ENCODE measurements at places on chromosomes 12 and 14.

GRCh38 chr12:79961411-79961810, 26.5 kb upstream of the PPP1R12A start:
- H3K4me1 ChIP-seq, result peaks cover 2% of the 10 kb centered on the region
- DNase-seq, result no peak
- no peak overlapping the region for H3K27ac ChIP-seq
- H3K27me3 ChIP-seq, result no peaks in the 10 kb centered on the region

GRCh38 chr14:99476864-99477263, 3.8 kb downstream of the SETD3 start:
- H3K4me1 ChIP-seq, result no peaks in the 10 kb centered on the region
- no peaks in the 10 kb centered on the region for H3K27me3 ChIP-seq
- H3K4me3 ChIP-seq, result no peak overlapping the region
- no peak overlapping the region for H3K27ac ChIP-seq

DNA sequence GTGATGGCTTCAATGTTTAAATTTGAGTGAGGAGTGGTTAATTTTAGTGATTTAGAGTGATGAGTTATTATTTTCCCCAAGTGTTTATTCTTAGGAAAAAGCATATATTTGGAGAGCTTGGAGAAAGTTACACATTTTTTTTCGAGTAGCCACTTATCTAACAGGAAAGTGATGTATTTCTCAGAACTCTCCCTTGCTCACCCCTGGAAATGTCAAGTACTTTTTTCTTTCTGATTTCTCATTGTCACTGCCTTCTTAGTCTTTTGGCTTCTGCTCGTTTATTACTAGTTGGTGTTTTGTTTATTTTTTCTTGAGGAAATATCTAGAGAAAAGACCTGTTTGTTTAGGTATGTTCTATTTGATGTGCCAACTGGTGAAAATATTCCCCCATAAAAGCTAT, 58.8 kb downstream of the AEBP2 start:
- H3K4me1 ChIP-seq, result no peaks in the 10 kb centered on the region
- no peaks in the 10 kb centered on the region for H3K27me3 ChIP-seq
- DNase-seq, result no peak

DNA sequence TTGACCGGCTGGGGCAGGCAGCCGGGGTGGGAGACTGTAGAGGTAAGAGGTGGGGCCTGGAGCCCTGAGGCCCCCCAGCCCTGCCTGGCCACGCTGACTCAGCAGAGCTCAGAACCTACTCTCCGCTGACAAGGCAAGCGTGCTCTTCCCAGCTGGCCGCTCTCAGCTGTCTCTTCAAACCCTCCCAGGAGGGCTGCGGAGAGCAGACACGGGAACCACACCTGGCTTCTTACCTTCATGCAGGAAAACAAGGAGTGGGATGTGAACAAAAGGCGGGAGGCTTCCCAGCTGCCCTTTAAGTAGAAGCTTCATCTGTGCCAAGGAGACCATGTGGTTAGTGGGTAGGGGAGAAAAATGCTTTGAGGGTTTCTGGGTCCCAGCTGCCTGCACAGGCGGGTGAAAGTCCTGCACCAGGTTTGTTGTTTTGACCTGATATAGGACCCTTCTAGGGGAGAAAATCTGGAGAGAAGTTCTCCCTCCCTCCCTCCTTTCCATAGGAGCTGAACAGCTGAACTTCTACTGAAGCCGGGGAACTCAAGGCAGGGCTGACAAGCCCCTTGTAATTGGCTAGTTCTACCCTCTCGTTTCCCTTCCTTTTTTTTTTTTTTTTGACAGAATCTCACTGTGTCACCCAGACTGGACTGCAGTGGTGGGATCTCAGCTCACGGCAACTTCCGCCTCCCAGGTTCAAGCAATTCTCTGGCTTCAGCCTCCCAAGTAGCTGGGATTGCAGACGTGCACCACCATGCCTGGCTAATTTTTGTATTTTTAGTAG, 12.8 kb upstream of the TESC start:
- no peak overlapping the region for H3K4me3 ChIP-seq
- no peaks in the 10 kb centered on the region for H3K27me3 ChIP-seq
- no peak overlapping the region for H3K27ac ChIP-seq
- no peaks in the 10 kb centered on the region for H3K4me1 ChIP-seq
- no peak for DNase-seq
- no peaks in the 10 kb centered on the region for H3K36me3 ChIP-seq

- H3K4me1 ChIP-seq, result peaks cover 7% of the 10 kb centered on the region
- no peaks in the 10 kb centered on the region for H3K27me3 ChIP-seq
- H3K36me3 ChIP-seq, result no peaks in the 10 kb centered on the region
Observed at GRCh38 chr14:75849300-75849895, 132.4 kb downstream of the TGFB3 start.

DNA sequence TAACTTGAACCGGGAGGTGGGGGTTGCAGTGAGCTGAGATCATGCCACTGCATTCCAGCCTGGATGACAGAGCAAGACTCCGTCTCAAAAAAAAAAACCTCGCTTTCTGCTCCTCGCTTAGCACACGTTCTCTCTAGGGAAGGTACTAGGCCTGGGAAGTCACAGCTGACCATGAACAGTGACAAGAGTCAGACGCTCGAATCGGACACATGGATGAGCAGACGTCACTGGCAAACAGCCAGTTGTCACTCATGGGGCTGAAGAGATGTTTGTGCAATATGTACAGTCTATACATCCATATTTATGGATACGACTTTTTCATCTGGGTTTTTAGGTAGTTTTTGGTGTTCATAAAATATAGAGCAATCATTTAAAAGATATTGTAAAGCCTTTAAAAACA, 19.4 kb downstream of the TCHP start:
- no peaks in the 10 kb centered on the region for H3K4me1 ChIP-seq
- no peak overlapping the region for H3K27ac ChIP-seq
- no peak overlapping the region for H3K4me3 ChIP-seq
- DNase-seq, result no peak
- H3K36me3 ChIP-seq, result peaks cover 4% of the 10 kb centered on the region

DNA sequence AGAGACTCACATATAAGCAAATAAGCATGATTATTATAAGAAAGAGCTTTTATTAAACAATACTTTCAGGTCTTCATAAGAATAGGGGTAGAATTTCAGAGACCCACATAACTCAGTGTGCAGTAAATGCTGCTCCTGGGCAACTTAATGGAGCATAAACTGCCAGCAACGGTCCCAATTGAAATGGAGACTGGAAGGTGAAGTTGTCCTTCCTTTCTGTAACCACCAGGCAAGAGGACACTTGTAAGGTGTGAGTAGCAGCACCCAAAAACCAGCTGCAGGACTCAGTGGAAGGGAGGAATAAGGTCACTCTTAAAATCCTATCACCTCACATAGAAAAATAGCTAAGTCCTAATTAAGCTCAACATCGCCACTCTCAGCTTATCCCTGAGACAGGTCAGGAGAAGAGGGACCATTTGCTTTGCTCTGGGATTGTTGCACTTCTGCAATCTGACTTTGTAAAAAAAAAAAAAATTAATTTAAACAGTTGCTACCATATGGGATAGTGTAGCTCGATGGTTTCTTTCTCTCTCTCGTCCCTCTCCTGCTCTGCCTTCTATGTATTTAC, 22.7 kb upstream of the LTA4H start:
- no peak for DNase-seq
- no peaks in the 10 kb centered on the region for H3K27me3 ChIP-seq
- H3K36me3 ChIP-seq, result no peaks in the 10 kb centered on the region
- no peak overlapping the region for H3K4me3 ChIP-seq
- H3K27ac ChIP-seq, result no peak overlapping the region

DNA sequence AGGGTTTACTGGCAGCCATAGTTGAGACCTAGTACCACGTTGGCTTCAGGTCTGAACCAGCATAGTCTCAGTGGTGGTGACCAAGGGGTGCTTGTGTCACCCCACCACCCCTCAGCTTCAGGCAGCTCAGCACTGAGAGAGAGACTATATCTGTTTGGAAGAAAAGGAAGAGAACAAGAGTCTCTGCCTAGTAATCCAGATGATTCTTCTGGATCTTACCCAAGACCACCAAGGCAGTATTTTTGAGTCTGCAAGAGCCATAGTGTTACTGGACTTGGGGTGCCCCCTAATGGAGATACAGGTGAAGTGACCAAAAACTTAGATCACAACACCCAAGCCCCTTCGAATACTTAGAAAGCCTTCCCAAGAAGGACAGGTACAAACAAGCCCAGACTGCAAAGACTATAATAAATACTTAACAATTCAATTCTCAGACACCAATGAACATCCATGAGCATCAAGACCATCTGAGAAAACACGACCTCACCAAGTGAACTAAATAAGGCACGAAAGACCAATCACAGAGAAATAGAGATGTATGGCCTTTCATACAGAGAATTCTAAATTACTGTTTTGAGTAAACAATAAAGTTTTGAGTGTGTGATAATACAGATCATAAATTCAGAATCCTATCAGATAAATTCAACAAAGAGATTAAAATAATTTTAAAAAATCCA, 107.0 kb downstream of the HELB start:
- no peaks in the 10 kb centered on the region for H3K36me3 ChIP-seq
- no peaks in the 10 kb centered on the region for H3K4me1 ChIP-seq
- H3K27ac ChIP-seq, result no peak overlapping the region
- H3K27me3 ChIP-seq, result no peaks in the 10 kb centered on the region
- DNase-seq, result no peak

DNA sequence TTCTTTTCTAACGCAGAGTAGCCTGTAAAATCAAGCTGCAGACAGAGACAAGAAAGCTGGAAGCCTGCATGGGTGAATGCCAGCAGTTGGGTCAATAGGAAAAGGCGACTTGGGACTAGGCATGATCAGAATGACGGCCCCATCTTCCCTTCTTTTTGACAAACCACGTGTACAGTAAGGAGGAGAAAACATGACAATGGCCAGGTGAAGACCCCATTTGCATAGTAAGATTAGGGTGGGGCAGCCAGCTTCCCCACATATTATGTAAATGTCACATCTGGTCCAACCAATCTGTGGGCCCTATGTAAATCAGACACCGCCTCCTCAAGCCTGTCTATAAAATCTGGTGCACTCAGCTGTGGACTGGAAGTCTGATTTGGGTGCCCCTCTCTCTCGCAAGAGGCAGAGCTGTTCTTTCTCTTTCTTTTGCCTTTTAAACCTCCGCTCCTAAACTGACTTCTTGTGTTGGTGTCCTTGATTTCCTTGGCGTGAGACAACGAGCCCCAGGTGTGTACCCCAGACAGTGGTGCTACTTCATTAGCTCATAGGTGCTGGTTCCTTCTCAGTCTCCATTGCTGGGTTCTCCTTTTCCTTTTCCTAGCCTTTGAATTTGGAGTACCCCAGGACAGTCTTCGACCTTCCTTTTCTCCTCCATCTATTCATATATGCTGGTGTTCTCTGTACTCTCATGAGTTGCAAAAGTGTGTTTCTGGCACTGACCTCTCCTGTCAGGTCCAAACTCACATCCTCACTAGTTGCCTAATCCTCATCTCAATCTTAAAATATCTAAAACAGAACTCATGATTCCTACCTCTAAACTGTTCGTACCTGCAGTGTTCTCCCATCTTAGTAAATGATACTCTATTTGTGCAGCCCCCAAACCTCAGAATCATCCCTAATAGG, 9.4 kb upstream of the DHRS7 start:
- H3K27ac ChIP-seq, result no peak overlapping the region
- DNase-seq, result no peak
- no peaks in the 10 kb centered on the region for H3K4me1 ChIP-seq
- H3K27me3 ChIP-seq, result no peaks in the 10 kb centered on the region

DNA sequence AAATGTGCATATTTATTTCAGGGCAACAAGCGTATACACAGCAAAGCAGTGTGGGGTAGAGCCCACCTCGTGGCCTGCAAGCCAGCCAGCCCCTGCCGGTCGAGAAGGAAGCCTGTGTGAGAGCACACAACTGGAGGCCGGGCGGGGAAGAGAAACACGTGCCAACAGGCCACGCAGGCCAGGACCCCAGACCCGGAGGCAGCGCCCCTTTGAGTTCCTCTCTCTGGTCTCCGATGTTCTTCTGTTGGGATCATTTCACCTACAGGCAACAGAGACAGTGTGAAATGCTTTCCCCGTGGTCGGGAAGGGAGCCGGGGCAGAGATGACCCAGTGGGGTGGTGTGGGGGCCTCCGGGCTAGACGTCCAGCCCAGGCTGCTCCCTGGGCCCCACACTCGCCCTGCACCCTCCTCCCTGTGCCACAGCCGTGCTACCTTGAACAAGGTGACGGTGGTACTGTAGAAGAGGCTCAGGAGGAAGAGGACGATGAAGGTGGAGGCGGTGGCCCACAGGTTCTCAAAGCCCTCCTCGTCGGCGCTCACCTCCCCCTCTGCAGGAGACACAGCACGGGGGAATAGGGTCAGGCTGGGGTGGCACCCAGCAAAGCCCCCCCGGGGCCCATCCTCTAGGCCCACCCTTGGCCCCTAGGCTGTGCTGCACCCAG, 325.5 kb downstream of the TMEM121 start:
- H3K36me3 ChIP-seq, result no peaks in the 10 kb centered on the region
- DNase-seq, result peak; percentile 71
- no peak overlapping the region for H3K27ac ChIP-seq
- H3K4me1 ChIP-seq, result no peaks in the 10 kb centered on the region
- no peaks in the 10 kb centered on the region for H3K27me3 ChIP-seq
- no peak overlapping the region for H3K4me3 ChIP-seq

- H3K4me1 ChIP-seq, result no peaks in the 10 kb centered on the region
- no peak for DNase-seq
- H3K36me3 ChIP-seq, result no peaks in the 10 kb centered on the region
- H3K27me3 ChIP-seq, result no peaks in the 10 kb centered on the region
Observed at GRCh38 chr12:129028844-129029243, 175.6 kb downstream of the GLT1D1 start.

GRCh38 chr14:94632305-94632590, 20.1 kb downstream of the SERPINA3 start:
- H3K27me3 ChIP-seq, result no peaks in the 10 kb centered on the region
- DNase-seq, result no peak
- H3K4me1 ChIP-seq, result no peaks in the 10 kb centered on the region
- H3K27ac ChIP-seq, result no peak overlapping the region

DNA sequence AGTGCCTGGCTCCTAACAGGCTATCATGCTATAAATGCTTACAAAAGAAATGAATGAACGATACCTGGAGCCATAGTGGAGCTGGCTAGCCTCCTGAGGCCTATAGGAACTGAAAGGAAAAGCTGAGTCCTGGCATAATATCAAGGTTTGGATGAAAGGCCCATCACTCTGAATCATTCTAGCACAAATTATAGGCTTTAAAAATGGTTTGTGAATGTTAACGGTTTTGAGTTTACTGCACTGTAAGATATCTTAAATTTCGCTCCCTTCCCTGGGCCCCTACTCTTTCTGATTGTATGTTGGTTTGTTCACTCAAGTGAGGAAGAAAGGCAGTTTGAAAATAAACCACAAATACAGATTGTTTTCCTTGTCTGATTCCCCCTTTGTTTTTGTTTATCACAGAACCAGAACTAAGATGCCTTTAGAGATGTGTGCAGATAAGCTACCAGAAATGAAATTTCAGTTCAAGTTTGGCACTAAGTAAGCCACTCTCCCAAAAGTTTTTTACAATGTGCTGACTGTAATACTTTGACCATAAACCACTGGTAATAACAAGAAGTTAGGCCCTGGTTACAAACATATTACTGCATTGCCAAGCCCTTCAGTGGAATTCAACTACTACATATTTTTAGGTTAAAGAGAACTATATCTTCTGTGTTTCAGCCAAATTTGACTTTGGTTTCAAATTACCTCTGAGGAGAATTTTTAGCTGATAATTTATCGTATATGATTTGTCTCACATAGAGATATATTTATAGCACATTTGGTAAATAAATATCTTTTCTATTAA, 89.5 kb downstream of the ALX1 start:
- no peaks in the 10 kb centered on the region for H3K36me3 ChIP-seq
- no peaks in the 10 kb centered on the region for H3K4me1 ChIP-seq
- H3K27ac ChIP-seq, result no peak overlapping the region
- H3K27me3 ChIP-seq, result no peaks in the 10 kb centered on the region
